ENCODE measurements at places on chromosomes 11 and 22. TPM values are rescaled to one million over a fixed set of nuclear protein-coding genes. Genes with fewer than 3 reads are reported as not detected.

The YAP1 gene
- total RNA-seq = 127 TPM

The CASP1 gene
- 106 TPM for total RNA-seq

DNA sequence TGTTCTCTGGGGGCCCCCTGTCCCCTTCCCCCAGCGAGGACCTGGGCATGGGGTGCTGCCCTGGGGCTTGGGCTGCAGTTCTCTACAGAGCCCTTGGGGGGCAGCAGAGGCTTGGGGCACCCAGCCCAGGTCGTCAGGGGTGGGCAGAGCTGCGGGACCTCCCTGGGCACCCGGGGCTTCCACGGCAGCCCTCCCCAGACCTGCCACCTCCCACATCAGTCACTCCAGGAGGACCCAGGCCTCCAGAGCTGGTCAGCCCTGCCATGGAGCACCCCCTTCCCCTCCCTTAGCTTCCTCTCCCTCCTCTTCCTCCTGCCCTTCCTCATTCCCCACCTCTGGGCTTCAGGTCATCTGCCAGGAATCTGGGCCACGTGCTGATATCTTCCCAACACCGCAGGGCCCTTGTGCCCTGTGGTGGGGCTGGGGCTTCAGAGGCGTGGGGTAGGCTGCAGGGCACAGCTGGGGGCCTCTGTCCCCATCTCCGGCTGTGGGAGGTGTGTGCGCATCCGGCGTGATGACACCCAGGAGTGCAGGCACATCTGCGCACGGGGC, 5.8 kb downstream of the TSPAN4 start:
- H3K4me3 ChIP-seq = no peak overlapping the region
- H3K27me3 ChIP-seq = no peaks in the 10 kb centered on the region
- no peak overlapping the region for H3K27ac ChIP-seq
- H3K36me3 ChIP-seq = no peaks in the 10 kb centered on the region
- H3K4me1 ChIP-seq = peaks cover 43% of the 10 kb centered on the region
- peak; percentile 81 for DNase-seq

- no peaks in the 10 kb centered on the region for H3K4me1 ChIP-seq
- no peaks in the 10 kb centered on the region for H3K36me3 ChIP-seq
- H3K27me3 ChIP-seq = no peaks in the 10 kb centered on the region
- no peak overlapping the region for H3K27ac ChIP-seq
- no peak for DNase-seq
- H3K4me3 ChIP-seq = no peak overlapping the region
Observed at GRCh38 chr11:6667733-6668374, 12.2 kb upstream of the DCHS1 start.

- H3K27ac ChIP-seq = no peak overlapping the region
- no peaks in the 10 kb centered on the region for H3K4me1 ChIP-seq
- H3K36me3 ChIP-seq = no peaks in the 10 kb centered on the region
Observed at GRCh38 chr11:11027288-11027687, 169.4 kb upstream of the ZBED5 start.

DNA sequence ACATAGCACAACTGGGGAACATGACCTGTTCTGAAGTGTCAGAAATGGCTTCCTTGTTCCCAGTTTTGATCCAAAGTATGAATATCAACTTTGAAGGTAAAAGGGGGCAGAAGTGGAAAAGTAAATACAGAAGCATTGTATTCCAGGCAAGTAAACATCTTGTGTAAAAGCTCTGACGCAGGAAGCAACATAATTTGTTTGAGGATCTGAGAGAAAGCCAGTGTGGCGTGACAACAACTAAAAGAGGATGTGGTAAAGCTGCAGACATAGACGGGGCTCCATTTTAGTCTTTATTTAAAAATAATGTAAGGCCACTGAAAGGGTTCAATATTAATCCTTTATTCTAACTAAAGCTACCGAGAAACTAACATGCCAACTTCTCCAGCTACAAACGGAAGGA, 310.2 kb downstream of the DLG2 start:
- no peaks in the 10 kb centered on the region for H3K4me1 ChIP-seq
- no peaks in the 10 kb centered on the region for H3K27me3 ChIP-seq
- H3K36me3 ChIP-seq = no peaks in the 10 kb centered on the region
- no peak overlapping the region for H3K4me3 ChIP-seq

GRCh38 chr11:77126156-77126775, 1.8 kb upstream of the MYO7A start:
- H3K4me3 ChIP-seq = no peak overlapping the region
- no peak for DNase-seq
- H3K36me3 ChIP-seq = peaks cover under 1% of the 10 kb centered on the region

DNA sequence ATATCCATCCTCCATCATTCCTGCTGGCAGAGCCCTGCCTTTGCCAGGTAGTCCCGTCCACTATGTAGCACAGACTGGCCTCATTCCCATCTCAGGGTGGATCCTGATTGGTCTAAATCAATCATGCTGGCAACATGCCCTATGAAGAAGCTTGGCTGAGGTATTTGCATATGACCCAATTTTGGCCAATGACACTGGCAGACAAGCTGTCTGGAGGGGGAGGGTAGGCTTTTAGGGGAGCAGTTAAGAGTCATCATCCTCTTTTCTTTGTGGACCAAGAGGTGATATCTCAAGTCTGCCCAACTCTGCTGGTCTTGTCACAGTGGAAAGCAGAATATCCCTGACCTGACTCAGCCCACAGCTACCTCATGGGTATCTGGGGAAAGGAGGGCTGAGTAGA, 5.1 kb downstream of the CCDC89 start:
- DNase-seq = no peak
- H3K4me1 ChIP-seq = peaks cover 13% of the 10 kb centered on the region
- H3K36me3 ChIP-seq = no peaks in the 10 kb centered on the region

DNA sequence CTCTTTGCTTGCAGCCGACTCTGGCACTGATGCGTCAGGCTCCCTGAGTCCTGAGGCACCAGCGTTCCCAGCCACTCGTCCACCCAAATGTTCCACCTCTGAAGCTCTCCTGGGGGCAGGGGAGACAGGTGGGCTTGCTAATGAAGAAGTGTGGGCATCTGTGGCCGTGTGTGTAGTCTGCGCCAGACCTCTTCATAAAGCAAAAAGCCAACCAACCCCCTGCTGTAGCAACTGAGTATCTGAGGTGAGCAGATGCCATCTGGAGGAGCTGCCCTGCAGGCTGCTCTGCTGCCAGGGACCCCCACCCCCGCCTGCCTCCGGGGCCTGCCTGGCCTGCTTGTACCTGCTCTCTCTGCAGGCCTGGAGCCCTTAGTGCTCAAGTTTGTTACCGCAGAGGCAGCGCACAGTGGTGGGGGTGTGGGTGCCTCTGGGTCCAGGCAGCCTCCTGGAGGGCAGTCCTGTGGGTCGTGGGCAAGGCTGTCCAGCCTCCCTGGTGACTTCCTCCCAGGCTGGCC, 272.5 kb downstream of the TBC1D22A start:
- no peak overlapping the region for H3K4me3 ChIP-seq
- H3K27me3 ChIP-seq = no peaks in the 10 kb centered on the region
- H3K4me1 ChIP-seq = peaks cover 11% of the 10 kb centered on the region
- H3K36me3 ChIP-seq = peaks cover 8% of the 10 kb centered on the region
